WTC11 (cell line): ENCODE measurements at places on chromosomes 6 and 20. TPM values are rescaled to one million over a fixed set of nuclear protein-coding genes. Genes with fewer than 3 reads are reported as not detected.
A peak's percentile ranks its signal among the peaks of the same experiment; 100 is the strongest.

- H3K36me3 ChIP-seq = peaks cover 48% of the 10 kb centered on the region
- H3K27me3 ChIP-seq = peaks cover 4% of the 10 kb centered on the region; the same call in 1 of the 2 replicates
- H3K27ac ChIP-seq = peak overlapping the region; percentile 100
- DNase-seq = peak; percentile 77
Observed at GRCh38 chr6:32969685-32970412, 1.5 kb downstream of the BRD2 start.

The SMPDL3A gene
- 2.0 to 2.8 TPM (median 2.1 TPM) in 3 replicates for total RNA-seq

DNA sequence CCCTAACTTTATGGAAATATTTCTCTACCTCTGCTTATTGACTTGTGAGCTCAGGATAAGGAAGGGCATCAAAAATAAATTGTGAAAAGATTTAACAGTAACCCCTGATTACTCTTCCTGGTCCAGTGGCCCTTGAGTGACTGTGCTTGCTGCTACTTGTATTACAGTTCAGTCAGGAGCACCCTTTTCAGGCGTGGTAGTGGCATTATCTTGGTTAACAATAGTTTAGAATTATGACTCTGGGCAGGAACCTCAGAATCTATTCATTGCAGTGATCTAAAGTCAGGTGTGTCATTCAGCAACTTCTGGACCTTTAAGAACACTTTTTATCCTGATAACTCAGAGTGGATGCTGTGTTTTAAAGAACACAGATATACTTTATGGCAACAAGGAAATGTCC is 43.4 kb downstream of the FAM135A start:
- DNase-seq = no peak
- H3K36me3 ChIP-seq = peaks cover 44% of the 10 kb centered on the region
- no peak overlapping the region for H3K4me3 ChIP-seq
- no peaks in the 10 kb centered on the region for H3K27me3 ChIP-seq
- no peaks in the 10 kb centered on the region for H3K4me1 ChIP-seq

The SCGN gene
- not detected in 3 replicates for total RNA-seq

DNA sequence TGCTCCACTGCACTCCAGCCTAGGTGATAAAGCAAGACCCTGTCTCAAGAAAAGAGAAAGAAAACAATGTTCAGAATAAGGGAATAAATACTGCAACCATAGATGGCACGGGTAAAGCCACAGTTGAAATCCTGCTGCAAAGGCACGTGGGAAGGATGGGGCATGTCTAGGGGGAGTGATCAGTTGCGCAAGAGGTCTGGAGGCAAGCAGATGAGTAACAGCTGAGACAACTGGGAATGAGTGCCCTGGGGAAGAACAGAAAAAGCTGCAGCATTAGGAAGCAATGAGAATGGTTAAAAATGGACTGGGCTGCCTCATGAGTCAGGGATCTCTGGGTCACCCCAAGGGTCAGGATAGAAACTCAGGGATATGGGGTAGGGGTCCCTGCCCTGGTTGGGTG is 96.3 kb downstream of the GMPR start:
- no peaks in the 10 kb centered on the region for H3K36me3 ChIP-seq
- H3K27ac ChIP-seq = no peak overlapping the region
- DNase-seq = no peak
- no peak overlapping the region for H3K4me3 ChIP-seq
- peaks cover 14% of the 10 kb centered on the region for H3K4me1 ChIP-seq

- DNase-seq = no peak
- no peak overlapping the region for H3K4me3 ChIP-seq
- H3K27me3 ChIP-seq = no peaks in the 10 kb centered on the region
Observed at GRCh38 chr20:47905628-47906347, 120.5 kb upstream of the SULF2 start.

GRCh38 chr6:21804941-21805610 is 211.5 kb downstream of the SOX4 start:
- peak overlapping the region; percentile 43 for H3K27ac ChIP-seq
- no peak overlapping the region for H3K4me3 ChIP-seq
- DNase-seq = no peak
- no peaks in the 10 kb centered on the region for H3K27me3 ChIP-seq
- peaks cover 21% of the 10 kb centered on the region for H3K36me3 ChIP-seq
- H3K4me1 ChIP-seq = peaks cover 51% of the 10 kb centered on the region

- H3K4me3 ChIP-seq = peak overlapping the region; percentile 75
- peak; percentile 53 for DNase-seq
- H3K27ac ChIP-seq = no peak overlapping the region
- peaks cover 28% of the 10 kb centered on the region for H3K4me1 ChIP-seq
- H3K36me3 ChIP-seq = no peaks in the 10 kb centered on the region
- H3K27me3 ChIP-seq = peaks cover 51% of the 10 kb centered on the region
Observed at GRCh38 chr20:6769903-6770785, 2.7 kb downstream of the BMP2 start.

The DEF6 gene
- 11.3 to 12.8 TPM (median 11.4 TPM) in 3 replicates for total RNA-seq

The VPS52 gene
- total RNA-seq = 43.0 to 46.8 TPM (median 43.1 TPM) in 3 replicates

DNA sequence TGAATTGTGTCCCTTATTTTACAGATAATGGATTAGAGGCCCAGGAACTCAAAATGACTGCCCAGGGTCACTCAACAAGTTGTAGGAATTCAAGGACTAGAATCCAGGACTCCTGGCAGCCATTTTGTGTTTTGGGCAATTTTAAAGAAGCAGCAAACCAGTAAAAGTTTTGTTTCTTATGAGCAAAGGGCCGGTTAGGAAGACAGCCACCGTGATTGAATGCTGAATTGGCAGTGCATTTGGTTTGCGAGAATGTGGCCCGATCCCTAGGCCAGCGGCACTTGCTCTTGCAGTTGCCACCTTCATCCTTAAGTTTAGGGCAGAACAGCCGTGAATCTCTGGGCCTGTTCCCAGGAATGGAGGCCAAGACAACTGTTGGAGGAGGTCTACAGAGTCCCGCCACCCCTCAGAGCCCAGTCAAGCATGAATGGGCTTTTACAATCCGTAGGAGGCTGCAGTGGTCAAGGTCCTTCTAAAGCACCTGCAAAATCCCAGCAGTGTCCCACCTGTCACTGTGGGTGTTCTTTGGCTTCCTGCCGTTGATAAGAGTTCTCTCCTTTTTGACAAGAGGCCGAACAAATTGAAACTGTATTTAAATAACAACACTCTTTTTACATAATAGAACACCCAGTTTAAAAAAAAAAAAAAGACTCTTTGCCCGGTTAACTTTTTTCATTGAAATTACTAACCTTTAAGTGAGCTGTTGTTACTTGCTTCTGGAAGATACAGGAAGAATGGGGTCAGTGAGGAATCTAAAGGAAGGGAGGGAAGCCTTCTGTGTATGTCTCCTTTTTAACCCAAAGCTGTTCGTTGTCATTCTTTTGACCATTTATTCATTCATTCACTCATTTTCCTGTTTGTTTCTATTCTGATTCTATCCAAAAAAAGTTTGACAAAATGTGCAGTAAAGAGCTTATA is 68.7 kb downstream of the PHACTR2 start:
- H3K4me3 ChIP-seq = peak overlapping the region; percentile 43
- no peaks in the 10 kb centered on the region for H3K27me3 ChIP-seq
- no peaks in the 10 kb centered on the region; the same call in 1 of the 2 replicates for H3K36me3 ChIP-seq
- peak overlapping the region; percentile 100 for H3K27ac ChIP-seq

GRCh38 chr6:72406517-72406916 is 215.3 kb upstream of the KCNQ5 start:
- H3K27me3 ChIP-seq = no peaks in the 10 kb centered on the region
- H3K36me3 ChIP-seq = no peaks in the 10 kb centered on the region
- no peak overlapping the region for H3K27ac ChIP-seq

The LY6G6C gene
- total RNA-seq = 0.21 to 0.35 TPM in 2 of 3 replicates, not detected in the other

GRCh38 chr20:14441201-14441600 is 103.8 kb upstream of the FLRT3 start:
- H3K36me3 ChIP-seq = peaks cover 7% of the 10 kb centered on the region; the same call in 1 of the 2 replicates
- H3K4me1 ChIP-seq = peaks cover under 1% of the 10 kb centered on the region; the same call in 1 of the 2 replicates
- H3K27me3 ChIP-seq = no peaks in the 10 kb centered on the region
- no peak overlapping the region for H3K27ac ChIP-seq

The MATN4 gene
- total RNA-seq = 1.9 to 2.5 TPM (median 2.2 TPM) in 3 replicates

GRCh38 chr20:53677447-53678314 is 84.0 kb upstream of the ZNF217 start:
- H3K27ac ChIP-seq = peak overlapping the region; percentile 94
- H3K4me3 ChIP-seq = peak overlapping the region; percentile 24
- no peaks in the 10 kb centered on the region for H3K27me3 ChIP-seq
- peaks cover 33% of the 10 kb centered on the region for H3K4me1 ChIP-seq

DNA sequence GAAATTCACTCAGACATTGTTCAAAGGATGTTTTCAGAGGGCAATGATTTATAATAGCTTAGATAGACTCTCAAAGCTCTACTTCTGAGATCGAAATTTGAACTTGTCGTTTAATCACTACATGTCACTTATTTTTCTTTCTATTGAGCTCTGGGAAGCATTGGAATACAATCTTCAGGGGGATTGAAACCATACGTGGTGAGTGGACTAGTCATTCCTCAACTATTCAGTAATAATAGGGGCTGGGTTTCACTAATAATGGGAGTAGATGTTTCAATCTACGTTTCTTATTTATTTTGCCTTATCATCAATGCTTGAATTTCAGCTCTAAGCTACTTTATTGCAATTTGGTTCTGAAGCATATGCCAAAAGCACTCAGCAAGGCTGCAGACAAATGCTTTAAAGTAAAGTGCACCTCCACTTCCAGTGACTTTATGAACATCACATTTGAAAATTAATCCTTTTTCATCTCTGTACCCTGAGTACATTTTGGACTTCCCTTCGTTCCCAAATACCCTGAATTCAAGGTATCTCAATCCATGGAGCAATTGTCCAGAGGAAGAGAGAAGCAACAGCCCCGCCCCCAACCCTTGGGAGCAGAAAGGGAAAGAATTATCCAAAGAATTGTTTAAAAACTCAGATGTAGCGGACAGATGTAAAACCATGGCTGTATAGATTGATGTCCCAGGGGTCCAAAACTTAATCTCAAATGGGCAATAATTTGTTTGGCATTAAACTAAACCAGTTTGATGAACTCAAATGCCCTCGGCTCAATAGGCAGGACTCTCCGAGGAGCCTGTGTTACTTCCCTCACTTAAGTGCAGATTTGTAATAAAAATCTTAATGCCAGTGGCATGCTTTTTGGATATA is 68.1 kb downstream of the HFE start:
- peaks cover 21% of the 10 kb centered on the region for H3K4me1 ChIP-seq
- peaks cover 12% of the 10 kb centered on the region for H3K36me3 ChIP-seq
- DNase-seq = peak; percentile 29
- peaks cover 3% of the 10 kb centered on the region; the same call in 1 of the 2 replicates for H3K27me3 ChIP-seq

- H3K4me1 ChIP-seq = peaks cover 5% of the 10 kb centered on the region; the same call in 1 of the 2 replicates
- no peak overlapping the region for H3K4me3 ChIP-seq
- no peaks in the 10 kb centered on the region for H3K36me3 ChIP-seq
- no peak overlapping the region for H3K27ac ChIP-seq
Observed at GRCh38 chr6:150276937-150277742, 91.7 kb upstream of the IYD start.

The CCDC28A gene
- 8.7 to 10.7 TPM (median 10.6 TPM) in 3 replicates for total RNA-seq

The SIRPG gene
- total RNA-seq = not detected in 3 replicates

DNA sequence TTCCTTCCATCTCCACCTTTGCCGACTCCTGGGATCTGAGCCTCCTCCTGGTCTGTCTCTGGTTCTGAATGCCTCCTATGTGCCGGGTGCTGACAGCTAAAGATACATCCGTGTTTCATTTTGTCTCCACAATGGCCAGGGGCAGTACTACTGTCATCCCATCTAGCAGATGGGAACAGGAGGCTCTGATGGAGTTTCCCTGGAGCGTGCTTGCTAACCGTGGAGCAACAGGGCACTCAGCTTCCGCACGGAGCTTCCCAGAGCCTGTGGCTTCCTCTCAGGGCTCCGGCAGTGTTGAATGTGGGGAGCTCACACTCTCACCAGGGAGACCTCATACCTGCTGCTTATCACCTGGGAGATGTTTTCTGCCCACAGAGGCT is 11.9 kb upstream of the NPBWR2 start:
- no peak overlapping the region for H3K4me3 ChIP-seq
- no peak for DNase-seq
- H3K27ac ChIP-seq = no peak overlapping the region; the same call in 1 of the 2 replicates
- H3K27me3 ChIP-seq = peaks cover 15% of the 10 kb centered on the region
- H3K36me3 ChIP-seq = no peaks in the 10 kb centered on the region

- H3K36me3 ChIP-seq = no peaks in the 10 kb centered on the region
- peaks cover 3% of the 10 kb centered on the region; the same call in 1 of the 2 replicates for H3K4me1 ChIP-seq
- H3K4me3 ChIP-seq = no peak overlapping the region
- H3K27me3 ChIP-seq = peaks cover 47% of the 10 kb centered on the region
Observed at GRCh38 chr20:59752704-59753460, 148.5 kb downstream of the PHACTR3 start.

GRCh38 chr6:32832535-32832934 is 6.0 kb downstream of the TAP2 start:
- DNase-seq = no peak
- H3K4me3 ChIP-seq = no peak overlapping the region
- peaks cover 9% of the 10 kb centered on the region for H3K27me3 ChIP-seq
- H3K27ac ChIP-seq = no peak overlapping the region

GRCh38 chr6:163185744-163186143 is 228.8 kb upstream of the QKI start:
- no peaks in the 10 kb centered on the region for H3K27me3 ChIP-seq
- no peak overlapping the region for H3K27ac ChIP-seq

DNA sequence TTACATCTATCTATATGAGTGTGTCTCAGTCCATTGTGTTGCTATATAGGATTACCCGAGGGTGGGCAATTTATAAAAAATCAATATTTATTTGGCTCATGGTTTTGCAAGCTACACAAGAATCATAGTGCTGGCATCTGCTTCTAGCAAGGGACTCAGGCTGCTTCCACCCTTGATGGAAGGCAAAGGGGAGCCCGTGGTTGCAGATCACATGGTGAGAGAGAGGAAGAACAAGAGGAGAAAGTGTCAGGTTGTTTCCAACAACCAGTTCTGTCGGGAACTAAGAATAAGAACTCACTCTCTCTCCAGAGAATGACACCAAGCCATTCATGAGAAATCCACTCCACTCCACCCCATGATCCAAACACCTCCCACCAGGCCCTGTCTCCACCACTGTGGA is 48.2 kb upstream of the TENT5A start:
- no peaks in the 10 kb centered on the region for H3K27me3 ChIP-seq
- no peak overlapping the region for H3K4me3 ChIP-seq
- no peak overlapping the region for H3K27ac ChIP-seq
- no peak for DNase-seq
- H3K36me3 ChIP-seq = no peaks in the 10 kb centered on the region
- peaks cover 15% of the 10 kb centered on the region for H3K4me1 ChIP-seq

The EDEM2 gene
- 22.7 to 24.2 TPM (median 24.0 TPM) in 3 replicates for total RNA-seq

DNA sequence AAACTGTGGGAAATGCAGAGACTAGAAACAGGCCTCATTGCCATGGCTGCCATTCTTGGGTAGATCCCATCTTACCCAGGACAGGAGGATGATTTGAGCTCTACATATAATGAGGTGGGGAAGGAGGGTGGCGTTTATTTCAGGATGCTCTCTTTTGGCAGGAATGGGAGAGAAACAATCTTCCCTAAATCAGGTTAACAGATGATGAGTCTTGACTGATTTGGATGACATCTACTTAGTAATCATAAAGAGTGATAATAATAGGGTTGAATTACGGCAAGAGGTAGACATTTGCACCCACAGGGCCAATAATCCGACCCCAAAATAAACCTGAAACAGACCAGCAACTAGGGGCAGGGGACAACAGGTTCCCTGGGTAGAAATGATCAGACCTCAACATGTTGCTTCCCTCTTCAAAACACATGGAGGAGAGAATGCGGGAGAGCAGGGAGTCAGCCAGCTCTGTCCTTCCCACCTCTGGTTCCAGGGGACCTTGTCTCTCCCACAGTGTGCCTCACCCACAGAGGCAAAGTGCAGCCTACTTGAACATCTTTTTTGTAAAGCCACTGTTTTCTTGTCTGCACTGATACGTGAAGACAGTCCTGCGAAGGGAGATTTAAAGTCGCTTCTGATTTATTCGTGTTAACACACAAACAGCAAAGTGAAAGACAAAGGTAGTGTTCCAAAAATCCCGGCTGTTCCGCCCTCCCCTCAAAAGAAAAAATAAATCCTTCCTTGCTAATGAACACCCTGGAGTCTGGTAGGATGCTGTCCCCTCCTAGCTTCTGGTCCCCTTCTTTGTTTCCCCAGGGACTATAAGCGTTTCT is 3.9 kb downstream of the FOXQ1 start:
- H3K36me3 ChIP-seq = peaks cover 2% of the 10 kb centered on the region; the same call in 1 of the 2 replicates
- peak overlapping the region; percentile 56 for H3K4me3 ChIP-seq
- H3K27ac ChIP-seq = no peak overlapping the region
- peaks cover 68% of the 10 kb centered on the region for H3K27me3 ChIP-seq
- peaks cover 30% of the 10 kb centered on the region for H3K4me1 ChIP-seq
